ENCODE measurements at places on chromosomes 5 and 9.

DNA sequence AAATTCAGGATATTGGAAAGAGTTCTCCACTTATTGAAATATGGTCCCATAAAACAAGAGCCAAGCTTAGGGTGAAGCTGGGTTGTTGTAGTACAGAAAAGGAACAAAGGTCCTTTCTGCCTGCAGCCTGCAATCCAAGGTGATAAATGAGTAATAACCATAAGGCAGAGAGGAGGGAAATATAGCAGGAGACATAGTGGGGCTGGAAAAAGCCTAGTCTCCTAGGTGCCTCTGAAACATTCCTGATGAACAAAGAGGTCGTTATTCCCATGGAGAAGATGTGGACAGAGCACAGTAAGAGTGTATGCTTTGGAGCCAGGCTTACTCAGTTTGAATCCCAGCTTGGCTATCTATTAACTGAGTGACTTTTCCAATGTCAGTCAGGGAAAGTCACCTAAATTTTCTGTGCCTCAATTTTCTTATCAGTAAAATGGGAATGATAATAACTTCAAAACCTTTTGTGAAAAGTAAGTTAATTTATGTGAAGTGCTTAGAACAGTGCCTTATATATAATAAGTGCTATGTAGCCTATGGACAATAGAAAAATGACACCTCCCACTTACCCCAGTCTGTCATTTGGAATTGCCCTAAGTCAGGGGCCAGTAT lies 110.8 kb upstream of the GRIN3A start:
- H3K4me3 ChIP-seq: no peak overlapping the region
- no peaks in the 10 kb centered on the region for H3K36me3 ChIP-seq
- no peak for DNase-seq
- H3K4me1 ChIP-seq: no peaks in the 10 kb centered on the region
- H3K27me3 ChIP-seq: no peaks in the 10 kb centered on the region

DNA sequence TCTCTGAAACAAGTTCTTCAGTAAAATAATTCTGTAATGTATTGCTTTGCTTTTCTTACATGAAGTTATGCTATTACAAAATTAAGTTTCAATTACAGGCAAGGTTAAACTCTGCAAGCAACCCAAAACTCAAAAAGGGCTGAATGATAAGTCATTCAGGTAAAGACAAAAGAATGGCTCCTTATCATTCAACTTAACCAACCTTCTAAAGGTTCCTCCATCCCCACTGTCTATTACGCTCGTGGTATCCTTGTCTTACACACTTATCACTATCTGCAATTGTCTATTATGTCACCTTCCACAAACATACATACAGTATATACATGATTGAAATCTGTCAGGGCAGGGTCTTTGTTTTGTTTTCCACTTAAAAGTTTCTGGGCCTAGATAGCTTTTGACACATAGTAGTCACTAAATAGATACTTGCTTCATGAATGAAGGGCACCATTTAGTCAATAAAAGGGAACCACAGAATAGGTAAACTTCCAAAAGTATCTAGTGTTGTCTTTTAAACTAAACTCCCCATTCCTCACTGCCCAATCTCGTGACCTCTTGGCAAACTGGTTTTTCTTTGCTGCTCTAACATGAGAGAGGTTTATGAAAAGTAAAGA lies 6.9 kb downstream of the RPL37 start:
- no peaks in the 10 kb centered on the region for H3K27me3 ChIP-seq
- no peak for DNase-seq
- H3K4me1 ChIP-seq: no peaks in the 10 kb centered on the region
- no peak overlapping the region for H3K4me3 ChIP-seq
- no peak overlapping the region for H3K27ac ChIP-seq

DNA sequence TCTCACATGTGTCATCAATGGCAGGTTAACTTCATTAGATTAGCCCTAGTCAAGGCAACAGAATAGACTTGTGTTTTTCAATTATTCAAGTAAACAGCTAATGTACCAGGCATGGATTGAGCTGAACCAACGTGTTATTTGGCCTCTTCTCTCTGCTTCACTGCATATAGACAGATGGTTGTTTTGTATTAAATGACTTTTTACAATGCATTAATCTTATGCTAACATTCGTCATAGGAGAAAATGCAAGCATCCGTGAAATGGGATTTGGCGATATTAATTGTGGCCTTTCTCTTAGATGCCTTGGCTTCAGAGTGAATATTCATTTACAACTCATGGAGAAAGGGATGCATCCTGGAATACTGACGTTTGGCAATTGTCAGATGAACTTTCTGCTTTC lies 208.0 kb downstream of the KCTD16 start:
- H3K27me3 ChIP-seq: no peaks in the 10 kb centered on the region
- no peaks in the 10 kb centered on the region for H3K4me1 ChIP-seq
- H3K27ac ChIP-seq: no peak overlapping the region
- H3K36me3 ChIP-seq: no peaks in the 10 kb centered on the region

GRCh38 chr9:133604856-133605255 lies 4.3 kb downstream of the FAM163B start:
- no peak overlapping the region for H3K4me3 ChIP-seq
- H3K27me3 ChIP-seq: peaks cover 14% of the 10 kb centered on the region
- H3K27ac ChIP-seq: no peak overlapping the region
- no peaks in the 10 kb centered on the region for H3K36me3 ChIP-seq

DNA sequence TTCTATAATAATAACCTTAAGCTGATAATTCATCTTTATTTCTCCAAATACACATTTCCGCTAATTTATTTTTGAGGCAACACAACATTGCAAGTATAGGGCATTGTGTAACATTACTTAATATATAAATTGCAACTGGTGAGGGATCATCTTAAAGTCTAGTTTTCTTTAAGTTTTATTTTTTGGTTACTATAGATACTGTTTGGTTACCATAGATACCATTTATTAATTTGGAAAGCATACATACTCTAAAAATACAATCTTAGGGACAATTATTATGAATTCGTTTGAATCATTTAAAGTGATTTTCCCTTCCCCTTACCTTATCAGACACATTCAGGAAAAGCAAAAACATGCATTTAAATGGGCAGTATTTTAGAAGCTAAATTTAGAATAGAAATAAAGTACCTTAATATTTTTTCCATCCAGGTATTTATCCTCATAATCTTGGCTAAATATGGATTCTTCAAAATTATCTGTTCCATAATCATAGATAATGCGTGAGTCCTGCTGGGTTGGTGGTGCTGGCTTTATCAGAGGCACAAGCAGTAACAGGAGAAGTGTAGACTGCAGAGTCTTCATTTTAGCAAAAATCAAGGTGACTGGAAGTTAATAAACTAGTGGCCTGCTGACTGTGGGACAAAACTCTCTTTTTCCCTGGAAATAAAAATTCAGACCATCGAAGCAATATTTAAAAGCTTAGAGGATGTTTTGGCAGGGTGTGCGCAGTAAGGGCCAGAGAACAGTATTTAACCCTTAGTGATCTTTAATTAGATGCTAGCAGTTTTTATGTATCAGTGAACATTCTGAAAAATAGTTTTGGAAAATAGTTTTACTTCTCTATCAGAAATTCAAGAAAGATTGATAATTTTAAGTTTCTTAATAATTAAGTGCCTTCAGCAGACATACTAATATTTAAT lies 1.3 kb downstream of the OGN start:
- H3K4me1 ChIP-seq: no peaks in the 10 kb centered on the region
- H3K36me3 ChIP-seq: no peaks in the 10 kb centered on the region
- H3K27me3 ChIP-seq: no peaks in the 10 kb centered on the region
- no peak overlapping the region for H3K27ac ChIP-seq
- no peak for DNase-seq
- no peak overlapping the region for H3K4me3 ChIP-seq

DNA sequence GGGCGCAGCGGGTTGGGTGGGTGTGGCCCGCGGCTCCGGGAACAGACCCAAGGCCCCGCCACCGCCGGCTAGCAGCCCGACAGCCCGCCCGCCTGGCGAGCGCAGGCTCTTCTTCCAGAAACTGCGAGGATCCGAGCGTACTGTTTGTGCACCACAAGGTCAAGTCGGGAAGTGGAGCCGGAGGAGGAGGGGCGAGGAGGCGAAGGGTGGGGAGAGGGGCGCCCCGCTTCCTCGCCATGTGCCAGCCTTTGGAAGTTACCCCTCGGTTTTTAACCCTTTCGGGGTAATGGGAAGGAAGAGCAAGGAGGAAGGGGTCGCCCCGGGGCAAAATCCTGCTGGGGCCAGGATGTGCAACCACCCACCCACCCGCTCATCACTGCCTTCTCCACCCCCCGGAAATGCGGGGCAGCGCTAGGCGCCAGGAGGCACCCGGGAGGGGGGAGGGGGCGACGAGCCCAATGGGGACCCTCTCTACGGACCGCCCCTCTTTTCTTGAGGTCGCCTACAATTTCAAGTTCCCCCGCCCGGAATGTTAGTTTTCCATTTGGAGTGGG lies 1.1 kb upstream of the JADE2 start:
- H3K27ac ChIP-seq: peak overlapping the region; percentile 11
- peak overlapping the region; percentile 72 for H3K4me3 ChIP-seq
- H3K36me3 ChIP-seq: no peaks in the 10 kb centered on the region
- peaks cover 5% of the 10 kb centered on the region for H3K4me1 ChIP-seq

DNA sequence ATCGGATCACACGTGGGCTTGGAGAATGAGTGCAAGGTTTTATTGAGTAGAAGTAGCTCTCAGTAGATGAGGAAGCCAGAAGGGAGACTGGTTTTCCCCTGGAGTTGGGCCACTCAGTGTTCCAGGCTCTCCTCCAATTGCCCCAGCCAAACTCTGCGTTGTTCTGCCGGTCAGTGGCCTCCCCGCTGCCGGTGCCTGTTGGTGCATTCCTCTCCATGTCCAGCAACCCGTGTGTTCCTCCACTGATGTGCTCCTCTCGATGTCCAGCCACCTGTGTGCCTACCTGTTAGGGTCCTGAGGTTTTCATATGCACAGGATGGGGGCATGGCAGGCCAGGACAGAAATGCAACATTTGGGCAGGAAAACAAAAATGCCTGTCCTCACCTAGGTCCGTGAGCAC lies 888.0 kb upstream of the PTPRD start:
- H3K27me3 ChIP-seq: no peaks in the 10 kb centered on the region
- DNase-seq: no peak
- no peak overlapping the region for H3K27ac ChIP-seq
- H3K4me1 ChIP-seq: peaks cover 6% of the 10 kb centered on the region
- H3K36me3 ChIP-seq: no peaks in the 10 kb centered on the region

DNA sequence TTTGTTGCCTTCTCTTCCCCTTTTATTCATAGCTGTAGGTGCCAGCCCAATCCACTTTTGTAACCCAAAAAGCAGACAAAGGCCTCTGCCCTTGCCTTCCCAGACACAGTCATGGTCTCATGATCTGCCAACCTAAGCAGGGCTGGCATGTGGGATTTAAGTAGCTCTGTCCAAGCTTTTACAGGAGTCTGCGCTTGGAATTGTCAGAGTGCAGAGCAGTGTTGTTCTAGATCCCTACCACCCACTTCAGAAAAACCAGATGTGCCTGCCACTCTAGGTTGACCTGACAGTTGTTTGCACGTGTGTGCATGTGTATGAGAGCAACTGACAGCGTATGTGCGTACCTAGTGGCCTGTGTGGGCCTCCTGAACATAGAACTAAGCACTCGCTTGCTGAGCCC lies 87.8 kb upstream of the SPRY4 start:
- H3K4me1 ChIP-seq: no peaks in the 10 kb centered on the region
- H3K27me3 ChIP-seq: no peaks in the 10 kb centered on the region
- no peak for DNase-seq
- no peak overlapping the region for H3K4me3 ChIP-seq

DNA sequence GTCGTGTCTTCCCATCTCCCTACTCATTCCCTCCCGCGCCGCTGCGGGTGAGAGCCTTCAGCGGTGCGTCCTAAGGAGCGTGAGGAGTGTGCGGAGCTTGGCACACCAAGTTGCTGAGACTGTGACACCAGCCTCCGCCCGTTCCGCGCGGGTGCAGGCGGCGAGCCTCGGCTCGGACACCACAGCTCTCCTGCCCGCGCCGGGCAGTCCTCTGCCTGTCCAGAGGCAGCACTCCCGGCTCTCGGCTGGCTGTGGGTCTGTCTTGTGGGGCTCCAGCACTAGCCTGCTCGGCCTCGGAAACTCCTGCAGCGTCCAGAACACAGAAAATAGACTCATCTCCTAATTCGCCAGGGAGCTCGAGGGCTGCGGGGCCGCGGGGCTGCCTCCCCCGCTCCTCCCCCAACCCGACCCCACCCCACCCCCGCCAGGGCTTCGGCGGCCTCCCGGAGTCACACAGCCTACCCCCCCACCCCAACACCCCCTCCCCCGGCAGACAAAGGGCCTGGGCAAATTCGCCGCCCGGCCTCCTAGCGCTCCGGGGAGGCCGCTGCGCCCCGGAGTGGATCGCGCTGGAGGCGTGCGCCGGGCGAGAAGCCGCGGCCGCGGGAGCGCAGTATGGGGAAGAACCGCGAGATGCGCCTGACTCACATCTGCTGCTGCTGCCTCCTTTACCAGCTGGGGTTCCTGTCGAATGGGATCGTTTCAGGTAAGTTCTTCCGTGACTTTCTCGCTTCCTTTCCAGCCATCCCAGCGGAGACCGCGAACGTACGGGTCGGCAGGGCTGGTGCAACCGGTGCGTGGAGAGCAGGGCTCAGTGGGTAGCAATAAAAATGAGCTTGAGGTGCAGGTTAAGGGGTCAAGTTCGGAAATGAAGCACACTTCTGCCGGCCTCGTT lies at the start of gene ADAMTS19:
TSS of gene ADAMTS19 (plus strand) at position 522 of the 895 bp plus-strand sequence. CDS start at position 616, 94 bp downstream.
- peak within 1 kb of the TSS; percentile 81 for H3K4me3 ChIP-seq
- H3K4me1 ChIP-seq: peaks cover 8% of the 10 kb centered on the region
- DNase-seq: peak; percentile 55
- no peaks in the 10 kb centered on the region for H3K36me3 ChIP-seq
- H3K27me3 ChIP-seq: no peaks in the 10 kb centered on the region

All from trophoblast cell (in vitro differentiated cells and primary cell).